AG10803 (cell line): ENCODE measurements at places on chromosomes 1 and 21.

DNA sequence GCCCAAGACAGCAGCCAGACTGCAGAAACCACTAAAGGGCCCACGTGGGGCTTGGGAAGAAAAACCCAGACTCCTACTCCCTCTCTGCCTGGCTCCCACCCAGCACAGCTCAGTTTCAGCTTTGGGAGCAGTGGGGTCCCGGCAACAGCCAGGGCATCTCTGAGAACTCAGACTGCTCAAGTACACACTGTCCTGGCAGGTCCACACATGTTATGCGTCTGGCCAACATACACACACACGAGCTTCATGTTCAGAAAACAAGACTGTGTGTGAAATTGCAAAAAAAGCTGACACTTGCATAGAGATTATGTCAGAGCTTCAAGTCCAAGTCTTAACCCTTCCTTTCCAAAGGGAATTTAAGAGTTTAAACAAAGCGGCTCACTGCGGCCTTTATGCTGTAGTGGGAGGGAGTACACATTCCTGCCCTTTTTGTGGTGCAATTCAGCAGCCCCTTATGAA is 136.6 kb upstream of the CD34 start:
- DNase-seq: peak; percentile 61

GRCh38 chr21:26227130-26227529 is 56.6 kb upstream of the APP start:
- DNase-seq: no peak

GRCh38 chr21:34996304-34997101 is 52.6 kb downstream of the RUNX1 start:
- peak; percentile 83 for DNase-seq

- DNase-seq: no peak
Measured at GRCh38 chr1:37472281-37472680, 2.1 kb upstream of the ZC3H12A start.

GRCh38 chr1:183289051-183289496 is 103.0 kb downstream of the LAMC2 start:
- no peak for DNase-seq

GRCh38 chr1:211490038-211490678 is 1.8 kb downstream of the RD3 start:
- no peak for DNase-seq

DNA sequence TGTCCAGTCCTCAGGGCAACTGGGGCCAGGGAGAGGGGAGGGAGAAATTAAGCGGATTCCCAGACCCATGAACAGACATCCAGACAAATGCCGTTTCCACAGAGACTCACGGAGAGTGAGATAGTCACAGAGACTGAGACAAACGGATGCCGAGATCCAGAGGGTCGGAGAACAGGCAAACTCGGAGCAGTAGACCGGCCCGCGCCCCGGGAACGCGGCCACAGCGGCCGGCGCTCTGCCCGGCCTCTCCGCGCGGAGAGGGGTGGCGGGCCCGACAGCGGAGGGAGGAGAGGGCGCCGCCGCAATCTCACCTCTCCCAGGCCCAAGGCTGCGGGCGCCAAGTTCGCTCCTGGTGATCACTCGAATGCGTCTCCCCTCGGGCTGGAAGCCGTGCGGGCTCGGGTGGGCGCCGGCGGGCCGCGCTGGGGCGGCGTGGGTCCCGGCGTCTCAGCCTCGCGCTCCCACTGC is 831 bp upstream of the FOXD2 start:
- DNase-seq: peak; percentile 23

GRCh38 chr1:80066060-80066459 is 1059.5 kb upstream of the ADGRL4 start:
- peak; percentile 54 for DNase-seq

DNA sequence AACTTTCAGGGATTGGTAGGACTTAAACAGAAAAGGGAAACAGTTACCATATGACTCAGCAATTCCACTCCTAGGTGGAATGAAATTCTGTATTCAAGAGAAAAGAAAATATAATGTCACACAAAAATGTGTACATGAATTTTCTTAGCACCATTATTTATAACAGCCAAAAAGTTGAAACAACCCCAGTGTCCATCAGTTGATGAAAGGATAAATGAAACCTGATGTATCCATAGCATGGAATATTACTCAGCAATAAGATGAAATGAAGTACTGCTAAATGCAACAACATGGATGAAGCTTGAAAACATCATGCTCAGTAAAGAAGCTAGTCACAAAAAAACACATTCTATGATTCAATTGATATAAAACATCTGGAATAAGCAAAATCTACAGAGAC is 15.5 kb downstream of the EEIG2 start:
- DNase-seq: peak; percentile 78

DNA sequence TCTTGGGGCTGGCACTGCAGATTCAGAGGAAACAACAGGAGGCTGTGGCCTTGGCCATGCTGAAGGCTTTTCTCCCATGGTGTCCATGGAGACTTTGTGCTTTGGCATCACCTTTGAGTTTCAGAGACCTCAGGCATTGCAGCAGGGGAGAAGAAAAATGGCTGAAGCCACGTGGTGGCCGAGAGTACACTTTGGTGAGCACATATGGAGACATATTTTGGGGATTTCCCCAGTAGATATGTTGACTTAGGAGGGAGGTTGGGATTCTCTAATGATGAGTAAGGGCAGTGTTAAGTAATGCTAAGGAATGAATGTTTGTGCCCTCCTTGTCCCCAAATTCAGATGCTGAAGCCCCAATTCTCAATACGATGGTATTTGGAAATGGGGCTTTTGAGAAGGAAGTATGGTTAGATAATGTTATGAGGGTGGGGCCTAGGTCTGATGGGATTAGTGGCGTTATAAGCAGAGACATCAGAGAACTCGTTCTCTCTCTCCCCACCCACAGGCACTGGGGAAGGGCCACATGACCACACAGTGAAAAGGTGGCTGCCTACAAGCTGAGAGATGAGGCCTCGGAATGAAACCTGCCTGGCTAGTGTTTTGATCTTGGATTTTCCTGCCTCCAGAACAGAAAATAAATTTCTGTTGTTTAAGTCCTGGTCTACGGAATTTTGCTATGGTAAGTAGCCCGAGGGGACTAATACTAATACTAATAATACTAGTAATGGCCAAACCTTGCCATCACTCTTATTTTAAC is 98.6 kb downstream of the TBX19 start:
- DNase-seq: peak; percentile 11

- peak; percentile 95 for DNase-seq
Measured at GRCh38 chr1:86429835-86430234, 5.9 kb downstream of the CLCA2 start.

DNA sequence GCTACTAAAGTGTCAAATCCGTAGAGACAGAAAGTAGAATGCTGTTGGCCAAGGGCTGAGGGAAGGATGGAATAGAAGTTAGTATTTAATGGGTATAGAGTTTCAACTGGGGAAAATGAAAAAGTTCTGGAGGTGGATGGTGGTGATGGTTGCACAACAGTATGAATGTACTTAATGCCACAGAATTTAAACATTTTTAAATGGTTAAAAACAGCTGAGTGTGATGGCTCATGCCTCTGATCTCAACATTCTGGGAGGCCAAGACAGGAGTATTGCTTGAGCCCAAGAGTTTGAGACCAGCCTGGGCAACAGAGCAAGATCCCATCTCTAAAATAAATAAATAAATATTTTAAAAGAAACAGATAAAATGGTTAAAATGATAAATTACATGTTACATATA is 44.5 kb downstream of the PIK3R3 start:
- DNase-seq: no peak

GRCh38 chr1:162722036-162722435 is 68.5 kb upstream of the HSD17B7 start:
- no peak for DNase-seq

- no peak for DNase-seq
Measured at GRCh38 chr1:73783352-73783751, 414.6 kb downstream of the LRRIQ3 start.

- DNase-seq: no peak
Measured at GRCh38 chr1:13228343-13228781, 2.4 kb upstream of the PRAMEF18 start.

DNA sequence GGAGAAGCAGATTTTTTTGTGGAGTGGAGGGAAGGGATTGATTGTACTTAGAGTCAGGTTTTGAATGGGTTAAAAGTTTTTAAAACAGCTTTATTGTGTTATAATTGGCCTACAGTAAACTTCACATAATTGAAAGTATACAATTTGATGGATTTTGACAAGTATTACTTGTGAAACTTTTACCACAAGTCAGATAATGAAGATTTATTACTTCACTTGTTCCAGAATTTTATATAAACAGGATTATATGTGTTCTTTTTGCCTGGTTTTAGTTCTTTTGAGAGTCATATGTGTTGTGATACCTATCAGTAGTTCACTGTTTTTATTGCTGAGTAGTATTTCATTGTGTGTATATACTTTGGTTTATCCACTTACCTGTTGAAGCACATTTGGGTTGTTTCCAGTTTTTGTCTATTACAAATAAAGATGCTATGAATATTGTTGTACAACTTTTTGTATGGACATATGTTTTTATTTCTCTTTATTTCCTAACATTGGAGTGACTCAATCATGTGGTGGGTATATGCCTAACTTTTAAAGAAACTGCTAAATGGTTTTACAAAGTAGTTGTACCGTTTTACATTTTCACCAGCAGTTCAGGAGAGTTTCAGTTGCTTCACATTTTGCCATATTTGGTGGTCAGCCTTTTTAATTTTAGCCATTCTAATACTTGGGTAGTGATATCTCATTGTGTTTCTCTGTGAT is 71.0 kb downstream of the DYRK1A start:
- DNase-seq: peak; percentile 52

GRCh38 chr1:38872401-38873026 is 634 bp downstream of the MYCBP start:
- peak; percentile 27 for DNase-seq

DNA sequence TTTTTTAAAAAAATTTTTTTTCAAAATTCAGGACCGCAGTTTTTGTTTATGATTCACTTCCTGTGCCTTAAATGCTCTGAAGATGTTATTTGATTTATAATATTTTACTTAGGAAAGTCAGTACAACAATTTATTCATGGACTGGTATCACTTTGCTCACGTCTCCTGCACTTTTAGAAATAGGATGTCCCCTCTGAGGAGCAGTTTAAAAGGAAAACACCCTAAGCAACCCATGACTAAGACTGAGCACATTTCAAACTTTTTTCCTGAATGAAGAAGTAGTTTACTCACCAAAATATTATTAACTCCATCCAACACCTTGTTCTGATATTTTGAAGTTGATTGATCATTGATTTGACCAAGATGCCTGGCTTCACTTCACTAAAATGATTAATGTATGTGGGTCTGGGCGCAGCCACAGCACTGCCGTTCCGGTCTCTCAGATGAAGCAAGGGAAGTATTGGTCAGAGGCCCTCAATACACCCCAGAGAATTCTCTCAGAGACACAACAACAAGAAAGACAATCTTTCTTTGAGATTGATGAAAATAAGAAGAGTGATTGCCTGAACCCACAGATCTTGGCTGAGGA is 223.9 kb downstream of the TGFB2 start:
- DNase-seq: peak; percentile 3

- peak; percentile 52 for DNase-seq
Measured at GRCh38 chr1:89978755-89979154, 16.2 kb upstream of the ZNF326 start.

- DNase-seq: no peak
Measured at GRCh38 chr1:22045604-22046228, 6.8 kb upstream of the CDC42 start.

GRCh38 chr1:1259540-1259939 is 13.0 kb upstream of the C1QTNF12 start:
- no peak for DNase-seq

DNA sequence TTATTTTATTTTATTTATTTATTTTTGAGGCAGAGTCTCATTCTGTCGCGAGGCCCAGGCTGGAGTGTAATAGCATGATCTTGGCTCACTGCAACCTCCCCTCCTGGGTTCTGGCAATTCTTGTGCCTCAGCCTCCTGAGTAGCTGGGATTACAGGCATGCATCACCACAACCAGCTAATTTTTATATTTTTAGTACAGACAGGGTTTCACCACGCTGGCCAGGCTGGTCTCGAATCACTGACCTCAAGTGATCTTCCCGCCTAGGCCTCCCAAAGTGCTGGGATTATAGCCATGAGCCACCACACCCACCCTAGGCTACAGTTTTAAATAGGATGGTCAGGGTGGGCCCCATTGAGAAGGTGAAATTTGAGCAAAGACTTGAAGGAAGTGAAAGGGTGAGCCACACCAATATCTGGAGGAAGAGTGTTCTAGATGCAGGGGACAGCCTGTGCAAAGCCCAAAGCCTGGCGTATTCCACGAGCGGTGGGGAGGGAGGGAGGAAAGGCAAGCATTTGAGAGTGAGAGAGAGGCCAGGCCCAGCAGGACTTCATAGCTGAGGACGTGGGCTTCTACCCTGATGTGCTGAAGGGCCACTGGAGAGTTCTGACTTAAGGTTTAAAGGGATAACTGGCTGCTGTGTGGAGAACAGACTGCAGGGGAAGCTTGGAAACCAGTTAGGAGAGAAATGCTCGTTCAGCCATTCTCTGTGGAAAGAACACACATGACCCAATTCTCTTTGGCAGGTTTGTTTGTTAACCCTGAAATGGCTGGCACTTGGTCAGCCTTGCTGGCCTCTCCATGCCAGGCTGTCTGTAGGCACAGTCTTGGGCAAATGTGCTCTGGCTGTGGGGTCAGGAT is 62.6 kb upstream of the FAM20B start:
- DNase-seq: no peak

DNA sequence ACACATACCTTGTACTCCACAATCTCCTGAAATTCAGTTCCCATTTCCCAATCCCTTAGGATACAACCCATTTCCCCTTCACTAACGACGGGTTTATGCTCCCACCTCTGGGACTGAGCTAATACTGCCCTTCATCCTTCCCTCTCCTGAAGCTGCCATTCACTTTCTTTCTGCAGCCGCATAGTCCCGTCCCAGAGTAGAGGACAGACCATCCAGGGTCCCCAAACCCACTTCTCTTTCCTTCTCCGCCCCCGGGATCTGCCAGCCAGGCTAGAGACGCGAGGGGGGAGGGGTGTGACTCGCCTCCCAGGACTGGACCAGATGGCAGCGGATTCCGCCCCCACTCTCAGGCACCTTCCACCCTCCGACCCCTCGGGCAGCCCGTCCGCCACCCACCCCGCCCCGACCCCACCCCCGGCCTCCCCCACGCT is 679 bp downstream of the ABL2 start:
- peak; percentile 29 for DNase-seq

- no peak for DNase-seq
Measured at GRCh38 chr1:198472119-198472518, 68.4 kb downstream of the ATP6V1G3 start.

DNA sequence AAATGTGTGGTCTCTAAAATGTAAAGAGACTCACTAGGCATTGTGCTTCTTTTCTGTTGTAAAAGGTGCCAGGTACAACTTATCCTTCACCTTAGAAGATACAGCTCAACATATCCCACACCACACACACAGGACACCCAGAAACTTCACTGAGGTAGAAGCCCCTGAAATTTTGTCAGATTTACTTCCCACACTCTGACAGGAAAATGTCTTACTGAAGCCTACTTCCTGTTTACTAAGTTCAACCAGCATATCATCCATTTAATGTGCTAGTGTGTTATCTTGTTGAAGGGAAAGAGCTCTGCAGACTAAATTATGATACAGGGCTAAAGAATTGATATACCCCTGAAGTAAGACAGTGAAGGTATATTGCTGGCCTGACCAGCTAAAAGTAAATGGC is 39.9 kb upstream of the INSL5 start:
- no peak for DNase-seq

GRCh38 chr1:207841901-207842300 is 69.0 kb downstream of the CD34 start:
- DNase-seq: no peak
